ENCODE measurements at places on chromosomes 12 and 14. TPM values are rescaled to one million over a fixed set of nuclear protein-coding genes. Genes with fewer than 3 reads are reported as not detected.

PLEKHG3 gene
- 99.4 TPM for total RNA-seq

KRT78 gene
- not detected for total RNA-seq

TAS2R46 gene
- not detected for total RNA-seq

MIPOL1 gene
- 28.3 TPM for total RNA-seq

GPR162 gene
- total RNA-seq: 15.9 TPM

MGST1 gene
- total RNA-seq: 694 TPM

PLA2G1B gene
- total RNA-seq: not detected

COPS7A gene
- 135 TPM for total RNA-seq

FOXG1 gene
- total RNA-seq: not detected

RFLNA gene
- total RNA-seq: not detected

DNA sequence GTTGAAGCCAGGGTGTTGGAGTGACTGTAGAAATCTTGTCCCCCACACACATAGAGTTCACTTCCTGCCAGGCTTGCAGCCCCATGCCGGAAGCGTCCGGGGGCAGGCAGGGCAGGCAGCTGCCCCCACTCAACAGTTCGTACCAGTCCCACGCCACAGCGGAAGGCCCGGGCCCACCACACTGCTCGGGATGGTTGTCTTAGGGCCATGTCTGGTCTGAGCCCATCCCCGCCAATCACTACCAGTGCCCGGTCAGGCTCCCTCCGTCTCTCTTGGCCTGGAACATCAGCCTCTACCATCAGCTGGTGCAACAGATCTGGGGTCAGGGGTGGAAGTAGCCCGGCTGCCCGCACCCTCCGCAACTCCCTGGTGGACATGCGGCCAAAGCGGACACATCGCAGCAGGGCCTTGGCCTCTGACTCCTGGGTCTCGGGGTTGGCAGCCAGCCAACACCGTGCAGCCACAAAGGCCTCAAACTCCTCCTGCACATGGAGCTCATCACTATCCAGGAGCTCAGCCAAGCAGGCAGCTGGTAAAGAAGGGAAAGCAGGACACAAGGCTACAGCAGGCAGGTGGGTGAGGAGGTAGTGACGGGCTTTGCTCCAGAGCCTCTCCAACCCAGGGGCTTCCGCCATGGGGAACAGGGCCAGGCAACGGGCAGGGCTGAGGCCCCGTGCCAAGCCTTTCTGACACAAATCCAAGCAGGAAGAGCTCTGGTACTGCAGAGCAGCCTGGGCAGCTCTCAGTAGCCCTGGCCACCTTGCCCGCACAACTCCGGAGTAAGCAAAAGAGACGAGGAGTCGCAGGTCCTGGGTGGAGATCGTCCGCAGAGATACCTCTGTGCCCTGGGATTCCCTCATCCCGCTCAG lies 5.9 kb downstream of the KLHL33 start:
- DNase-seq: no peak

GRCh38 chr12:53468282-53468681 lies 16.4 kb downstream of the PCBP2 start:
- no peak for DNase-seq

DNA sequence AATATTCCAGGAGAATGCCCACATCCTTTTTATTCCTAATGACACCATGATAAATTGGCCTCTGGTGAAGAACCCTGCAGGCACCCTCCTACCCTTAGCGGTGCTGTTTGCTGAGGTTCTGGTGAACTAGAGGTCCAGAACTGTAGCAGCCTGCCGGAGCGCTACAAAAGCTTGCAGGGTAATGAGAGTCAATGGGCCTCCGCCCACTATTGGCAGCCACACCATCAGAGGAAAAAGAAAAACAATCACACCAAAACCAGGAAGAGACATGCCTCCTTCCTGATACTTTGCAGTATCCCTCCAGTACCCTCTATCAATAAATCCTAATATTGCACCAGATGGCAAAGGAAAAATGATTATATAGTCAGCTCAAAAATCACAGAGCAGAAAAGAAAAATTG lies 142.9 kb downstream of the SPTSSA start:
- DNase-seq: no peak

DNA sequence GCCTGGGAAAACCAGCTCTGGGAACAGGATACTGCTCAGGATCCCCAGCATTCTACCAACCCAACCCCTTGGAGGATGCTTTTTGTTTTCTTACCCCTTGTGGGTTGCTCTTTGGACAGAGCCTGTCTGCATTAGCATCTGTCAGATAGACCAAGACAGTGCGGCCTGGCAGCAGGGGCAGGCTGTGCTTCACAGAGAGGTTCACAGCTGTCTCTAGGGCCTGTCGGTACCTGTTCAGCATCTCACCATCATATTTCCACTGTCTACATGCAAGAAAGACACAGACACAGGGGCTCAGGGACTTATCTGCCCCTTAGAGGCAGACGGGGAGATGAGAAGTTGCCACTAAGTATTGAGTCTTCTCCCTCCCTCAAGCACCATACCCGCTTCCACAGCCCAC lies 21.8 kb downstream of the TEP1 start:
- no peak for DNase-seq

DNA sequence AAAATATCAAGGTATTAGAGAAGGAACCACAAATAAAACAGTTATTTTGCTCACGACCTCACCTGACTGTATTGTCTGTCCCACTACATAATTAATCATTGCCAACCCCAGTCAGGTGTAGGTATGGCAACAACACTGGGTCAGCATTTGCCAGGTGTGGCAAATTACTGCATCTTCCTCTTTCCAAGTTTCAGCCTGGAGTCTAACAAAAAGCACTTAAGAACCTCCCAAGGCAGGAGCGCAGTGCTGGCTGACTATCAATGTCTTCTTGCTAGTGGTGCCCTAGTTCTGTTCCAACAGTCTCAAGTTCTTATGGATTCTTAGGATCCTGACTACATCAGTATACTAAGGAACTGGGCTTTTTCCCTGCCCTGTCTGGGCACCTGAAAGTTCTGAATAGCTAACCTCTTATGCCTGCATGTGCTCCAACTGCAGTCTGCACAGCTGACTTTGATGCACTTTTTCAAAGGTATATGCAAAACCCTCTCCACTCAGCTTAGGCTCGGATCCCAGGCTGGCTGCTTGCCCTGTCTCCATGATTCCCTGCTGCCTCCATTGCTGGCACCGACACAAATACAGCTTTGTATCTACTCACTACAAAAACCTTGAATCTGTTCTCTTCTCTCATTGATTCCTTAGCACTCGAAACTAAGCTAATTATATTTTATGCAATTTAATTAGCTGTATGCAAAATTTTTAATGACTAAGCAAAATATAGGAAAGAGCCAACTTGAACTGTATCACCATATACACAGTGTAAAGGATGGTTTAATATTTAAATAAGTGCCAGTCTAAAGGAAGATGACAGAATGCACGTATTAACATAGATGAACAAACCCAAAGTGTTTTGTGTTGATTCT lies 113.3 kb downstream of the PRKD1 start:
- DNase-seq: no peak

DNA sequence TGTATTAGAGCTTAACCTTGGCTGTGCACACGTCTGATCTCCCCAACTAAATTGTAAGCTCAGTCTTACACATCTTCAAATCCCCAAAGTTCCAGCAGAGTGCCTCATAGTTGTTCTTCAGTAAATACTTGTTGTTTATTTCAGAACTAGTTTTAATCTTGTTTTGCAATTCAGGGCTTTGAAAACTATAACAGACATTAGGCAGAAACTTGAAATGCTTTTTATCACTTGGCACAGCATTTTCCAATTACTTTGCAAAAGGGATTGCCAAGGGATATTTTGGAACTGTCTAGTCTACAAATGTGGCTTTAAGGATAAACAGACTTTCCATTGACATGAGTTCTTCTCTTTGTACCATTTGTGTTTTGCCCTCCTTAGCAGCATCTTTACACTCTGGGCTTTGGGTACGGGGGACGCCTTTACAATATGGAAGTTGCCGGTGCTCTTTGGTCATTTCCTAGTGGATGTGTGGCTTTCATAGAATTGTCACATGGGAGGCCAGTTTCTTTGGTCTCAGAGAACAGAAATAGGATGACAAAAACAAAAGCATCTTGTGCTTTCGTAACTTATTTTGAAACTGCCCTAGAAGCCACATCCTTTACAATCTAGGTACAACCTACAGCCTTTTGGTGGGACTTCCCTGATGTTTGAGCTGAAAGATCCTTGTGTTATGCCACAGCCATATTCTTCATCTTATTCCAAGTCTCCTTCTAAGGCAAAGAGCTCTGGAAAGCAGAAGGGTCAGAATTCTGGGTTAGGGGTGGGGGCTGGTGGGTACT lies 96.9 kb downstream of the NPAS3 start:
- DNase-seq: no peak

DNA sequence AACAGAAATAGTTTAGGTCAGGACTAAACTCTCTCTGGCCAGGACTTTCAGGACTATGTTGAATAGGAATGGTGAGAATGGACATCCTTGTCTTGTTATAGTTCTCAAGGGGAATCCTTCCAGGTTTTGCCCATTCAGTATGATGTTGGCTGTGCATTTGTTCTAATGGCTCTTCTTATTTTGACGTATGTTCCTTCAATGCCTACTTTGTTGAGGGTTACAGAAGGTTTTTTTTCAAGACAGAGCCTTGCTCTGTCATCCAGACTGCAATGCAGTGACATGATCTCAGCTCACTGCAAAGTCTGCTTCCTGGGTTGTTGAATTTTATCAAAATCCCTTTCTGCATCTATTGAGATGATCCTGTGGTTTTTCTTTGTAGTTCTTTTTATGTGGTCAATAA lies 79.5 kb upstream of the NID2 start:
- DNase-seq: no peak

GRCh38 chr14:104651876-104652260 lies 37.5 kb upstream of the INF2 start:
- no peak for DNase-seq

- no peak for DNase-seq
These were observed 80.1 kb downstream of the ETV6 start for GRCh38 chr12:11729439-11730150.

DNA sequence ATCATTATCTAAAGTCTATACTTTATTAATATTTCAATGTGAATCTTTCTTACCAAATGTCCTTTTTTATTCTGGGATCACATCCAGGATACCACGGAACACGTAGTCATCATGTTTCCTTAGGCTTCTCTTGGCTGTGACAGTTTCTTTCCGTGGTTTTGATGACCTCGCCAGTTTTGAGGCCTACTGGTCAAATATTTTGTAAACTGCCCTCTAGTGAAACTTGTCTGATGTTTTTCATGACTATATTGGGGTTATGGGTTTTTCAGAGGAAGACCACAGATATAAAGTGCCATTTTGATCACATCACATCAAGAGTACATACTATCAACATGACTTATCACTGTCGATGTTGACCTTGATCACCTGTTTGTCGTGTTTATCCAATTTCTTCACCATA lies 14.1 kb upstream of the SERPINA6 start:
- no peak for DNase-seq

- no peak for DNase-seq
These were observed 15.0 kb downstream of the MAP3K9 start for GRCh38 chr14:70794294-70794693.

GRCh38 chr12:91851741-91852477 lies 293.7 kb downstream of the BTG1 start:
- DNase-seq: no peak

- DNase-seq: no peak
These were observed 23.8 kb downstream of the ST8SIA1 start for GRCh38 chr12:22310709-22311108.

GRCh38 chr12:105083551-105084105 lies 630 bp downstream of the ALDH1L2 start:
- peak; percentile 24 for DNase-seq

DNA sequence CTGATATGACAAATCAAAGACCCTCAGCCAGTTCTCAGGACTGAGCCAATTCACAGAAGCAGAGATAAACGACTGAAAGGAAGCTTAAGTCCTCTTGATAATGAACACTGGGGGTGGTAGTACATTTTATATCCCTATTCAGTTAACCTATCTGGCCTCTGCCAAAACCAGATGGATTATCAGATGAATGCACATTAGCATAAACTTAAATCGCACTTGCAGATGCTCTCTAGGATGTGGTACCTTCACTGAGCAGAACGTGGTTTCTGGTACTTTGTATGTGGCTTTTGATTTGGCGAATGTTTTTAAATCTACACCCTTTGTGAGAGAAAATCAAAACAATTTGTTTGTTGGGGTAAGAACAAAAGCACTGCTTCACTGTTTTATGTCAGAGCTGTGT lies 21.1 kb upstream of the TAS2R14 start:
- no peak for DNase-seq

- DNase-seq: no peak
These were observed 6.4 kb downstream of the APOLD1 start for GRCh38 chr12:12791756-12792369.

- no peak for DNase-seq
These were observed 87.6 kb downstream of the SLC15A5 start for GRCh38 chr12:16189849-16190248.

- DNase-seq: no peak
These were observed 28.8 kb upstream of the BEGAIN start for GRCh38 chr14:100615736-100616695.

- DNase-seq: no peak
These were observed 101.2 kb upstream of the NCOR2 start for GRCh38 chr12:124668602-124669001.

GRCh38 chr14:68343534-68344118 lies 449.2 kb downstream of the ZFP36L1 start:
- DNase-seq: no peak

DNA sequence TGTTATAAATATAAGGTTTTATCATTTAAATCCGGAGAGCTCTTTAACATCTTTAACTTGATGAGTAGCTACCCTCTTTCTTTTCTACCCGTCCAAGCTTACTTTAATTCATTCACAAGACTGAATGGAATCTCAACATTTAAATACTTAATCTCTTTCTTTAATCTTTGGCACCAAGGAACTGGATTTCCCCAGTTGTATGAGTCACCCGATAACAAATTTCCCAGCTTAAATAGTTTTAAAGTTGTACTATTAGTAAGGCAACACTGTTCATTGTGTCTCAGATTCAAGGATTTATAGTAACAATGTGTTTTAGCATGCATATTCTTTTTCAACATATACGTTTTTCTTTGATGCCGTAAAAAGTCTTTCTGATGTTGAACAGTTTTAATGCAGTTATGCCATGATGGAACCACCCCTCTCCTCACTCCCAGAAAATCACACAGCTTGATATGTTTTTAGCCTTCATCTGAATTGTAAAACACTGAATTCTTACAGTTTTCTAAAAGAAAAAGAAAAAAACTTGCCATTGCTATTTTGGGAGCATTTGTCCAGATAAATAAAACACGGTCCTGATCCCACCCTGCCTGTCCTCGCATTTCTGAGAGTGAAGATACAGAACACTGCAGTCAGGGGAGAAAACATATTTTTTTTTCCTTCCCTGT lies 16.0 kb upstream of the LRP6 start:
- peak; percentile 68 for DNase-seq

- no peak for DNase-seq
These were observed 21.2 kb downstream of the CCDC92 start for GRCh38 chr12:123951467-123951866.

DNA sequence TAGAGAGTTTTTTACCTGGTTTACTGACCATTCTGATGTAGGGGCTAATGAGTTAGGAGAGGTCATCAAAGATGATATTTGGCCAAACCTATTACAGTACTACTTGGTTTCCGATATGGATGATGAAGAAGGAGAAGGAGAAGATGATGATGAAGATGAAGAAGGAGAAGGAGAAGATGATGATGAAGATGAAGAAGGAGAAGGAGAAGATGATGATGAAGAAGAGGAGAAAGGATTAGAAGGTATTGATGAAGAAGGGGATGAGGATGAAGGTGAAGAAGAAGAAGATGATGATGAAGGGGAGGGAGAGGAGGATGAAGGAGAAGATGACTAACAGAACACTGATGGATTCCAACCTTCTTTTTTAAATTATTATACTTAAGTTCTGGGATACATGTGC lies 196.6 kb downstream of the TMX1 start:
- no peak for DNase-seq
